Cardiac fibroblast (primary cell): ENCODE measurements at places on chromosomes 1 and 21.

DNA sequence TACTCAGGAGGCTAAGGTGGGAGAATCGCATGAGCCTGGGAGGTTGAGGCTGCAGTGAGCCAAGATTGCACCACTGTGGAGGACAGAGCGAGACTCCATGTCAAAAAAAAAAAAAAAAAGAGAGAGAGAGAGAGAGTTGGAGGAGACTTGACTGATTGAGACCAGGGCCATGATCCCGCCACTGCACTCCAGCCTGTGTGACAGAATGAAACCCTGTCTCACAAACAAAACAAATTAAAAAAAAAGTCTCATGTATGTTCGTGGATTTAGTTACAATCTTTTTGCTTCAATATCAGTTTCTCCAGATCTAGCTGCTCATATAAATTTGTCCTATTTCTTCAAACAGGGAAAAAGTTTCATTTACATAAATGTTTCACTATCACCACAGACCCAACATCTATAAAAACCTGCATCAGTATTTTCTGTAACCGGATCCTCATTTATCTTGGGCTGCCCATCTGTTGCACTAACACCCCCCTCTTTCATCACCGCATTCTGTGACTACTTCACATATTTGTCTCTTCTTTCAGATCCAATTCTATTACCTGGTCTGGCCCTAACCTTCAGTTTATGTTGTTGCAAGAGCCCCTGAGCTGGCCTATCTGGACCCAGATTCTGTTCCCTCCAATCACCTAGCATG lies 127.0 kb downstream of the GREM2 start:
- DNase-seq = no peak

DNA sequence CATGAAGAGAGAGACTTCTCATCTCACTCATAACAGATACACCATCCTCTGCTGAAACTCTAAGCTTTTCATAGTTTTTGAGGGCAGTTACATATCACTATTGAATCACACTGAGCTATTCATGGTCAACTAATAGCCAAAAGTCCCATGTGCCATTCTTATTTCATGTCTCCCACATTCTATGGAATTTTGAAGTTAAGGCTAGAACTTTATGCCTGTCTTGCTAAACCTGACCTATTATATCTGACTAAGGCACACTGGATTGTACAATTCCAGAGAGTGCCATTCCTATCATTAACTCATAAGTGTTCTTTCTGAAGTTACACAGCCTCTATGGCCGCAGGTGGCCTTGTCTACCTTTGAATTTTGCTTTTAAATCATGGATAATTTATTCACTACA lies 254.3 kb downstream of the PTPRC start:
- DNase-seq = no peak

- DNase-seq = no peak
Measured at GRCh38 chr1:37987679-37988078, 2.1 kb downstream of the SF3A3 start.

DNA sequence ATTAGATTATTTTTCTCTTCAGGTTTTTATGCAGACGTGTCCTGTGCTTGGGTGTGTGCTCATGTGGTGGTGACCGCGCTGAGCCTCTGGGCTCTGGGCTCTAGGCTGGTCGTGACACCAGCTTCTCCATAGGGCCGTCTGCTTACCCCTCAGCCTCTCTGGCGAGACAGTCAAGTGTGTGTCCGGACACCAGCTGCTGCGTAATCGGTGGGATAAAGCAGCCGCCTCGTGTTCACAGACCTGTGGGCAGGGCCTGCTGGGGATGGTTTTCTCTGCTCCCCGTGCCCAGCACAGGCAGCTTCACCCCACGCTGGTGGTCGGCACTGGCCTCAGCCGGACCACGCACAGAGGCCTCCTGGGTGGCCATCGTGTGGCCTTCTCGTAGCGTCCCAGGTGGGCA lies 33.6 kb upstream of the DIP2A start:
- DNase-seq = no peak

- DNase-seq = peak; percentile 39
Measured at GRCh38 chr1:184189361-184189760, 137.8 kb downstream of the TSEN15 start.

GRCh38 chr1:174768949-174769348 lies 230.8 kb upstream of the CACYBP start:
- no peak for DNase-seq

DNA sequence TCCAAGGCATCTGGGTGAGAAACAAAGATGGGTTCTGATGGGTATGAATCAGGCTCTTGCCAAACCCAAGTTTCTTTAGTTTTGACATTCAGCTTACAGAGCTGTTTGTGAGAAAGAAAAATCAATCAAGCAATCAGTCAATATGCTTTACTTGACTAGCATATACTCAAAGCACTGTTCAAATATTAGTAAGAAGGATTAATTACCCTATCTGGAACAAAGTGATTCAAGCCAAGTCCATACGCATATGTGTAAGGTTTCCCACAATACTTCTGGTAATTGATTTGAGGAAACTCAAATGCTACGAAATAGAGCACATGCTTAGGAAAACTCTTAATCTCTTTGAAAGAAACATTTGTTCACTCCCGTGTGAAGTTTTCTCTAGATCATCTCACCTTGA lies 18.7 kb downstream of the RPE65 start:
- DNase-seq = no peak

GRCh38 chr1:219806020-219806419 lies 122.3 kb downstream of the SLC30A10 start:
- no peak for DNase-seq

GRCh38 chr1:198328458-198329032 lies 171.7 kb downstream of the NEK7 start:
- no peak for DNase-seq

- no peak for DNase-seq
Measured at GRCh38 chr1:89609781-89610456, 23.0 kb upstream of the LRRC8C start.

GRCh38 chr1:200410566-200410878 lies 686 bp upstream of the ZNF281 start:
- no peak for DNase-seq

GRCh38 chr21:31294691-31295090 lies 49.4 kb downstream of the TIAM1 start:
- DNase-seq = no peak

GRCh38 chr1:59043796-59044195 lies 253.1 kb upstream of the FGGY start:
- DNase-seq = peak; percentile 92

DNA sequence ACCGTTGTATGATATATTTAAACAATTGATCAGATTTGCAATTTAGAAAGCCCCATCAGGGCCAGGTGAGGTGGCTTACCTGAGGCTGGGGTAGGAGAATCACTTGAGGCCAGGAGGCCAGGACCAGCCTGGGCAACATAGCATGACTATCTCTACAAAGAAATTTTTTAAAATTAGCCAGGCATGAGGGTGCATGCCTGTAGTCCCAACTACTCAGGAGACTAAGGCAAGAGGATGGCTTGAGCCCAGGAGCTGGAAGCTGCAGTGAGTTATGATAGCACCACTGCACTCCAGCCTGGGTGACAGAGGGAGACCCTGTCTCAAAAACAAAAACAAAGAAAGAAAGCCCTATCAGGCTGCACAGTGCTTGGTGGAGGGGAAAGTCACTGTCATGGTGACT lies 159.9 kb upstream of the RAB4A start:
- no peak for DNase-seq

DNA sequence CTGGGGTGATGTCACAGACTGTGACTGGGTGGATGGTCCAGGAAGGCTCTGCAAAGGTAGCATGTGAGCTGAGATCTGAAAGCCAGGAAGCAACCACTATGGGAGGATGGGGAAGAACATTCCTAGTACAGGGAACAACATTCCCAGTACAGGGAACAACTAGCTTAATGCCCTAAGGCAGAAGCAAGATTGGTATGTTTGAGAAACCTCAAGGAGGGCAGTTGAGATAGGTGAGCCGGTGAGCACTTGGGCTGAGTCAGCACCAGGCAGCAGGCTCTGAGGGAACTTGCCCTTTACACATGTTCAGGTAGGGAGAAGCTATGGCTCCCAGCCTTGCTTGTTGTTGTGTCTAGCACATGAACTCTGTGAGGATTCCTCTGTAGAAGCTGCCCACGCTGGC lies 24.2 kb upstream of the CACNA1E start:
- no peak for DNase-seq

DNA sequence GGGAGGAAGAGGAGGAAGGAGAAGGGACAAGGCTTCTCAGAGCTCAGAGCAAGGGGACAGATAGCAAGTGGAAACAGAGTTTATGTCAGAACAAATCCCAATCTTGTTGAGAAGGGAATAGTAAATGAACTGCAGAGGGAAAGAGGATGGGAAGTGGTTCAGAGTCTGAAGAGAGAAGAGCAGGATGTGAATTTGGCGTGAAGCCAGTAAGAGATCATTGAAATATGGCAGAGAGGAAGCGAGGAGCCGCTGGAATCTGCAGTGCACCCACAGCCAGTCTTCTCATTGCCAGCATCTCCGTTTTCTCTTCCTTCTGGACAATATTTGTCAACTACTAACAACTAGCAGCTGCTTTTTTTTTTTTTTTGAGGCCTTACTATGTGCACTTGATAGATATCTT lies 19.1 kb downstream of the OLFML3 start:
- DNase-seq = peak; percentile 66

GRCh38 chr1:178376008-178376407 lies 120.8 kb downstream of the CLEC20A start:
- no peak for DNase-seq

- DNase-seq = peak; percentile 66
Measured at GRCh38 chr1:183075861-183076260, 52.6 kb downstream of the LAMC1 start.

DNA sequence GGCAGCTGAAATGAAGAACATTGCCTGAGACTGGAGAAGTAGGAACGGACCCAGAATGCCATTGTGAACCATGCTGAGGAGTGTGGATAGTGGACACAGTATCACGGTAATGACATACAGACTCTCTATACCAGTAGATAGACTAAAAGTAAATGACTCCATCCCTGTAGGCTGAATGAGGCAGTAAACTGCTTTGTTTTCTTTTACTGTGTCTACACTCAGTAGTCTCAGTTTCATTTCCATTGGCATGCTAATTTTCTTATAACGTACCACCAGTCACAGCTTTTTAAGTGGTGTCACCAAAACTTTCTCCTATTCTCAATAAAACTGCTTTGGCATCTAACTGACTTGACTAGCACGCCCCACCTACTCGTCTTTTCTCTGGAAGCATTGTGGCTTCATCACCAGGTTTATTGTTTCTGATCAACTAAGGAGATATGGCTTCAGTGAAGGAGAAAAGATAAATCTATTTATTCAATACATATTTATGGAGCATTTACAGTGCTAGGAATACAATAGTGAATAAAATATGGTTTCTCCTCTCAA lies 8.4 kb upstream of the ZNF697 start:
- DNase-seq = no peak

- DNase-seq = no peak
Measured at GRCh38 chr1:14850563-14850962, 252.1 kb downstream of the KAZN start.

- no peak for DNase-seq
Measured at GRCh38 chr1:197402189-197402588, 134.1 kb downstream of the CRB1 start.

DNA sequence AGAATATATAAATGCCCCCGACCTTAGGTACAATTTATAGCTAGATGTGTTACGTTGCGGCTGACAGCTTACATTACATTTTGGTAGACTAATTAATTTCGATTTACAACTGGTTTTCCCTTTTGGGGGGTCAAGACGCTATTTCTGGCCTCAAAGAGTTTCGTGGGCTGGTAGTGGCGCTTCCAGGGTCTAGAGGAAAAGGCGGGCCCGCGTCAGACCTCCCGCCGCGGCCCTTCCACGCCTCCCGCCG lies 391 bp downstream of the IFT25 start:
- no peak for DNase-seq

GRCh38 chr1:101175886-101176285 lies 60.9 kb upstream of the S1PR1 start:
- peak; percentile 50 for DNase-seq

- DNase-seq = peak; percentile 72
Measured at GRCh38 chr1:23555270-23555985, 3.9 kb downstream of the ID3 start.

DNA sequence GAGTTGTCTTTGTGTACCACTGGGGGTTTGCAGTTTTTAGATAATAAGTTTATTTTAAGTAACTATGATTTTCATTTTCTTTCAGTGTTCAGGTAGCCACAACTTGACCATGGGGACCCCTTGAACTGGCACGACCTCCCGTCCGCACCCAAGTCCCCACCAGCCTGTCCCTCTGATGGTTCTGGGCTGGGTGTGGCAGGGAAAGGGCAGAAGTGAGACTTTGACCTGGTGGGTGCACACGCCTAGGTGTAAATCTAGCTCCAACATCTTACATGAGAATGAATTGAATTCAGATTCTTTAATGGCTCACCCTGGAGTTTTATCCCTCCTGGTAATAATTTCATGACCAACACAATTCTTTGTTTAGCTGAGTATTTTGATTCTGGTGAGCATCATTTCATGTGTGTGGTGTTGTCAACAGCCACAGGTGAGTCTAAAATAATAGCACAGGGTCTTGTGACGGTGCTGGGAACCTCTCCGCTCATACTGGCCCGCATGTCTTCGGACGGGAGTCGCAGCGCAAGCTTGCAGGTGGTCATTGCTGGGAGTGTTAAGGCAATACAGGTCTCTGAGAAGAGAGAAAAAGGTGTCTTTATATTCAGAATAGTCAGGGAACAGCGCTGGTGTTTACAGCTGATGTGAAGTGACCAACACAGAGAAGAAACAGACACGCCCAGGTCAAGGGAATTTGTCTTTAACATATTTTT lies 50.8 kb upstream of the POFUT2 start:
- DNase-seq = no peak

DNA sequence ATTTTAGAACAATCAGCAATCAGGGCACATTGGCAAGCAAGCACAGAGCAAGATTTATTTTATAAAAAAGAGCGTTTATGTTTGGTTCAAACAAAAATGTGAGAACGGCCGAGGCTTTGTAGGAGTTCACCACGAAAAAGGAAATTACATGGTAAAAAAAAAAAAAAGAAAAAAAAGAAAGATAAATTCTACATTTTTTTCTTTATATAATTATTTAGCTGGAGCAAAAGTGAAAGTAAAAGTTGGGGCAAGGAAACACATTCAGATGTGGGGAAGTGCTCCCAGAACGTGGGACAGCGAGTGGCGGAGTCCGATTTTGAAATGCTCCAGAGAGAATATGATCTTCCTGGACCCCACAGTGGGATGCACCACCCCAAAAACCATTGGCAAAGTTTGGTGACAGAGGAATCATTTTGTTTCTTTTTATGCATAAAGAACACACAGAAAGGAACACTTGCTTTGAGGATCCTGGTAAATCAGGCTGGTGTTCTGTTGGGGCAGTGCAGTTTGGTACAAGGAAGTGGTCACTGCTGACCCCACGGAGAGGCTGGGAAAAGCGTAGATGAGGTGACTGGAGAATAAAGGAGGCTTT lies 16.3 kb upstream of the ATP5PO start:
- no peak for DNase-seq

DNA sequence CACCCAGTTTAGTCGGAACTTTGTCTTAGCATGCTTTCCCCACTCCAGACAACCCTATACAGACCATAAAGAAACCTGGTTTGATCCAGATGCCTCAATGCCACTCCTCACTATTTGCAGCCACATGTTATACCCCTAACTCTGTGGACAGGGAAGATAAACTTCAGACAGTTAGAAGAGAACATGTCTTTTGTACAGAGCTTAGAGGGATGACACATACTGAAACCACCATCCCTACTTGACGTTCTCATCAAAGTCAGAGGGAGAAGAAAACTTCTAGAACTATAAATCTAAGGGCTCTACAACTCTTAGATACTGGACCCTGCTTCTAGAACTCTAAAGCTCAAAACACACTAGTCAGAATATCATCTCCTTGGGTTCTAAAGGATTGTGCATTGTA lies 3.7 kb downstream of the SYT6 start:
- no peak for DNase-seq

- no peak for DNase-seq
Measured at GRCh38 chr1:229553621-229554130, 4.8 kb downstream of the ABCB10 start.

GRCh38 chr1:12745126-12745991 lies 641 bp upstream of the CFAP107 start:
- no peak for DNase-seq
